ENCODE measurements at places on chromosomes 5 and 9.

DNA sequence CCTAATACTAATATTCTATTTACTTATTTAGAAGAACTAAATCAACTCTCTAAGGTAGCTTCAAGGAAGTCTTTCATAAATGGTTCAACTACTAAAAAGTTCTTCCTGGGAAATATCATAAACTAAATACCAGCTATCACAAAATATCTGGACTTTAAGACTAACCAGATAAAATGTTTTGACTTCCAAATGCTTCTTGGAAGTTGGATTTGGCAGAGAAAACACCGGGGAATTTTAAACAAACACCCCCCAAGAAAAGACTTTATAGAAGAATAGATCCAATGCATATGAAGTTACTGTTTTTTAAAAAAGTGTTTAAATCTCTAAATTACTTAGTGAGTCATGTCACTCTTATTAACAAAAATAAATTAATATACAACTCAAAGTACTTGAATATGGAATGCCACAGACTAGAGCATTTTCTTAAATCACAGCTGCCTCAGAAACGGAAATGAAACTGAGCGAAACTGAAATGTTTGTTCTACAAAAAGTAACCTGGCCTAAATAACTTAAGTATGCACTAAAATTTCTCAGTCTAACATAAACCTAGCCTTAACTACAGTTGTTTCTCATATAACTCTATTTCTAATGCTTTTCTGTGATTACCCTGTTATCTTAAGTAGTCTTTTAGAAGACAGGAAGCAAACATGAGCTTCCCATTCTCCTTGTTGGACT is 6.8 kb downstream of the ABCA1 start:
- no peak for DNase-seq

DNA sequence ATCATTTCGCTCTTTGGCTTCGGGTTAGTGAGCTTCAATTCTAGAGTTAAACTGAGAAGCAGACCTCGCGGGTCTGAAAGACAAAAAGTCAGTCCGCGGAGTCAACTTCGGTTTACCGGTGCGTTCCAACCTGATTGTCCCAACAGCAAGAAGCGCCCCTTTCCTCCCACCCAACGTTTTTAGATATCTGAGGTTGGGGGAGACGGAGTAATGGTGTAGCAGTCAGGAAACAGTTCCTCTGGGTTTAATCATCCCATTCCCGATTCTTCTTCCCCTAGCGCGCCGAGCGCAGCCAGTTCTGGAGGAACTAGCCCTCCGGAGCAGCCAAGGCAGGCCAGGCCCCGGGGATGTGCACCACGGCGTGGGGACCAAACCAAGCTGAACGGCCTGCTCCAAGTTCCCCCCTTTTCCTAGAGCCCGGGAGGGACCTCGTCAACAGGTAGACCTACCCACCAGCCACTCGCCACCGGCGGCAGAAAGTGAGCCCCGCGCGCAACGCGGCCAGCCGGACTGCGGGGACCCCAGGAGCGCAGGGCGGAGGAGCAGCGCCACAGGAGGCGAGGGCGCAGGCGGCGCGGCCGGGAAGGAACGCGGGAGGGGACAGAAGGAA is 622 bp upstream of the ISL1 start:
- no peak for DNase-seq

GRCh38 chr9:127724012-127724411 is 8.1 kb downstream of the TTC16 start:
- DNase-seq: no peak

- no peak for DNase-seq
These were observed 3.6 kb upstream of the STING1 start for GRCh38 chr5:139486201-139486600.

GRCh38 chr5:52661903-52662595 is 125.7 kb upstream of the ITGA1 start:
- no peak for DNase-seq

DNA sequence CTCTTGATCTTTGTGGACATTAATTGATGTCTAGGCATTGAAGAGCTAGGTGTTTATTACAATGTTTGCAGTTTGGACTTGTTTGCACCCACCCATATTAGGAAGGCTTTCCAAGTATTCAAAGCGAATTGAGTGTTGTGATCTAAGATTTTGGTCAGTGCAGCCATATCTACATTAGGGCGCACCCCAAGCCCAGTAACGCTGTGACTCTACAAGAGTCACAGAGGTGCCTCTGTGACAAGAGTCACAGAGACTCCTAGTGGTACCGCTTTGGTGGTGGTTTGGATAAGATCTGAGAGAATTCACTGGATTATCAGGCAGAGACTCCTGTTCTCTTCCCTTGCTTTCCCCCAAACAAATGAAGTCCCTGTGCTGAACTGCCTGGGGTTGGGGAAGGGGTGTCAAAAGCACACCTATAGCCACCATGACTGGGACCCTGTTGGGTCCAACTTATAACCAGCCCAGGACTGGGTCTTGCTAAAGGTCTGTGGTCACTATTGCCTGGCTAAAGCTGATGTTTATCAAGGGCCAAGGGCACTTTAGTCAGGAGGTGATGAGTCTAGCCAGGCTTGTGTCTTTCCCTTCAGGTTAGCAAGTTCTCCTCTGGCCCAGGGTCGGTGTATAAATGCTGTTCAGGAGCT is 114.1 kb upstream of the RIOK2 start:
- no peak for DNase-seq

DNA sequence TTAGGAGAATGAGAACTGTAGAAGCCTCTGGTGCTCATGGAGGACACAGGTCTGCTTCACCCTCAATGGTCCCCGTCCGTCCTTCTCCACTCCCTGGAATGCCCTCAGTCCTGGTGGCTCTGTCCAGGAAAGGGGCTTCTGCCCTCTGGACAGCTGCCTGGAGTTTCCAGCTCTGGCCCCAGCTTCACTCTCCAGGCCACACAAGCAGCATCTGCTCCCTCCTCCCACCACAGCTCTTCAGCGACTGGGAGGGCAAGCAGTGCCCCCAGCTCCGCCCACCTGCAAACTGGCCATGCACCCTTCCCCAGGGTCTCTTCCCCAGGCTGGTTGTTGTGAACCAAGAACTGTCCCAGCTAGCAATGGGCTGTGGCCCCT is 4.7 kb downstream of the SARDH start:
- no peak for DNase-seq

- DNase-seq: no peak
These were observed 257.7 kb downstream of the MCTP1 start for GRCh38 chr5:95027151-95027721.

GRCh38 chr9:33799928-33800704 is 4.8 kb downstream of the PRSS3 start:
- DNase-seq: no peak

- DNase-seq: no peak
These were observed 109.1 kb downstream of the ZNF462 start for GRCh38 chr9:106972082-106972481.

DNA sequence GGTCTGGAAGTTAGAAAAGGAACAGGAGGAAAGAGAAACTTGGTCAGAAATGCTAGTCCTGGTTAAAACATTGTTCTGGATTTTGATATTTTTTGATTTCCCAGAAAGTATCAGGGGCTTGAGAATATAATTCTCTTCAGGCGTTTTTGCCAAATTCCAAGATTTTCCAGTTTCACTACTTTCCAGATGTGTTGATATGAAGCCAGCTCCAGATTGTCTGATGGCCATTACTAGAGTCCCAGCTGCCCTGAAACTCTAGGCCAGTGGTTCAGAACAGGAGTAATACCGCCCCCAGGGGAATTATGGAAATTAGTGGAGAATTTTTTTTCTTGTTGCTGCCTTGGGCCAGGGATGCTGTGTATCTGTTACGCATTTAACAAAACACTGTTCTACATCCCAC is 88.6 kb downstream of the KCNN2 start:
- DNase-seq: no peak

DNA sequence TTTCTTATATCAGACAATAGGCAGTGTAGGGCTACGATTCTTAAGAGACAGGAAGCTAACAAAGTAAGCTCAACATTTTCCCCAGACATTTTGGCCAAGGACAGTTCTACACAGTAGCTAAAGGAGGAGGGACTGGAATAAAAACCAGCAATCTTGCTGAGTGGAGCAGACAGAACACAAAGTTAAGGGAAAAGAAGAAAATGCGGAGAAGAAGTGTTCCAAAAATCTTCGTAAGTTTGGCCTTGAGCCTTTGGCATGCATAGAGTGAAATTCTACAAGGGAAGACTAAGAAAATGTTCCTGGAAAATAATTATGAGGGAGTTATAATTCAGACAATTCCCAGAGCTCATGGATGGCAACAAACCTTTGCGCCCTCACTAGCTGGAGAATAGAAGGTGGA is 748.0 kb upstream of the CTNND2 start:
- no peak for DNase-seq

DNA sequence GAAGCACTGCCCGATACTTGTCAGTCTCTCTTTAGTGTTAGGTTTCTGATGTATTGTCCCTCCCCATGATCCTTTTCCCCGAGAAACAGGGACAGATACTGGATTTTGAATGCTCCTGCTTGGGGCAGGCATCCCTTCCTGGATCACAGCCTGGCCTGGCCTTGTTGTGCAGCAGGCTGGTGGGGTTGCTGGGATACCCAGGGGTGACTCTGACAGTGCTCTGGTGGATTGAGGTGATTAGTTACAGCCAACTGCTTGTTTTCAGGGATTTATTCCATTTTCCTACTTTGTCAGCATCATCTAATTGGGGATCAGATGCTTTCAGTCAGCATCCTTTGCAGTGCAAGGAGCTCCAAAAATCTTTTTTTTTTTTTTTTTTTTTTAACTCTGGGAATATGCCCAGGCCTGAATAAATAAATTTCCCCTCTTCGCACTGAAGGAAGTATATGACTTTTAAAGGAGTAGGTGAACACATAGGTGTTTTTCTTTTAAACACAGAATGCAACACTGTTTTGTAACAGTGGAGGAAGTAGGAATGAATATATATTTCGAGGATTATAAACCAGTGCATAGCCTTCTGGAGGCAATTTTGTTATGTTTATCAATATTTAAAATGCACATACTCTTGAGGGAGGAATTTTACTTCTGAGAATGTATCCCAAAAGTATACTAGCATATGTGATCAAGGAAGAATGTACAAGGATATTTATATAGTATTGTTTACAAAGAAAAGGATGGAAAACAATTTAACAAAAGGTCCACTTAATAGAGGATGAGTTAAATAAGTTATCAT is 127.3 kb upstream of the ELL2 start:
- no peak for DNase-seq

GRCh38 chr5:112689155-112689909 is 48.4 kb upstream of the APC start:
- DNase-seq: no peak

DNA sequence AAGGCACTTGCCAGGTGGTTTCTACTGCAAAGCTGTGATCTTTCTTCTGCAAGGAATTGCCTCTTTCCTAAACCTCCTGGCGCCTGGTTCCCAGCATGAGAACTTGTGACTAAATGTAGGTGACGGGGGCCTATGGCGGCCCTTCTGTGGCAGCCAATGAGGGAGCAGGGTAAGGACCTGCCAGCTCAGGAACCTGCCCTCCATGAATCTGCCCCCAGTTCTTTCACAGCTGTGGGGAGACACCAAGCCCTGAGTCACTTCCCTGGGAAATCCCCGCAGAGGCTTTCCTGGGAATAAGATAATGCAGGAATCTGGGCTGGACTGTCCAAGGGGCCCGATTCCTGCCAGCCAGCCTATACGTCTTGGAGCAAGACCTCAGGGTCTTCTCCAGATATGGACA is 56.7 kb upstream of the CTNNA1 start:
- DNase-seq: no peak

- DNase-seq: no peak
These were observed 41.4 kb downstream of the TLE4 start for GRCh38 chr9:79613145-79613544.

DNA sequence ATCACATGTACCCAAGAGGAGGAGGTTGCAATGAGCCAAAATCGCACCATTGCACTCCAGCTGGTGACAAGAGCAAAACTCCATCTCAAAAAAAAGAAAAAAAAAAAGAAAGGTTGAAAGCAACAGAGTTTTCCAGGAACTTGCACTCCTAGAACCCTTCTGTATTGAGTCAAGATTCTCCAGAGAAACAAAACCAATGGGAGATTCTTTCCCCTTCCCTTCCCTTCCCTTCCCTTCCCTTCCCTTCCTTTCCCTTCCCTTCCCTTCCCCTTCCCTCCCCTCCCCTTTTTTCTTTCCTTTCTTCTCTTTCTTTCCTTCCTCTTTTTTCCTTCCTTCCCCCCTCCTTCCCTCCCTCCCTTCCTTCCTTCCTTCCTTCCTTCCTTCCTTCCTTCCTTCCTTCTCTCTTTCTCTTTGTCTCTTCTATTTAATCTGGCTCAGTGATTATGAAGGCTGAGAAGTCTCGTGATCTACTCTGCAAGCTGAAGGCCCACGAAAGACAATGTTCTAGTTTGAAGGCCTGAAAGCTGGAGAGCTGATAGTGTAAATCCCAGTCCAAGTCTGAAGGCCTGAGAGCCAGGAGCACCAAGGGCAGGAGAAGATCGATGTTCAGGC is 59.6 kb upstream of the CNTLN start:
- no peak for DNase-seq

GRCh38 chr5:158051036-158051435 is 192.1 kb upstream of the CLINT1 start:
- DNase-seq: no peak

- DNase-seq: no peak
These were observed 4.1 kb upstream of the GPR107 start for GRCh38 chr9:130049431-130050210.

- no peak for DNase-seq
These were observed 9.6 kb upstream of the MED10 start for GRCh38 chr5:6387970-6388369.

DNA sequence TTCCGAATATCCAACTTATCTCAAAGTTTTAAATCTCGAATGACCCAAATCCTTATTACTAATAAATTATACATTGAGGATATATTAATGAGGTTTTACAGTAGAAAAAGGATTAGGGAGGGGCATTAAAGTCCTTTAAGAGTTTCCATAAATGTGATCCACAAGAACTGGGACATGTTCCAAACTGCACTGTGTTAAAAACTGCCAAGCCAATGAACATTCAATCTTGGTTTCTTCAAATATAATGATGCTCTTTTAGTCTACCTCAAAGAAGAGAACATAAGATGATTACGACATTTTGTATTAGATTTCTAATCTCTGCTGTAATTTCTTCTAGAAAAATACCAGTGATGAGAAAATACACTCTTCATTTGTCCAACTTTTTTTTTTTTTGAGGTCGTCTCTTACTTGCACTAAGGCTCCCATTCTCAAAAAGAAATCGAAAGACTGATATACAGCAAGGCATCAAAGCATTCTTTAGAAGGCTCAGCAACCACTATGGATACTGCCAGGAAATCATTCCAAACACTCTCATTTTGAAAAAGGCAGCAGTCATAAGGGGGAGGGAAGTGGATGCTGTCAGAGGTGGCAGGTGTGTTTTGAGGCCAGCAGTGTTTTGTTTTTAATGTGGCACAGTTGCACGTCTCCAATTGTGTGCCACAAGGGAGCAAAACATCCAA is 1.7 kb downstream of the PTAR1 start:
- no peak for DNase-seq

GRCh38 chr9:101840694-101841188 is 102.3 kb upstream of the GRIN3A start:
- DNase-seq: no peak

DNA sequence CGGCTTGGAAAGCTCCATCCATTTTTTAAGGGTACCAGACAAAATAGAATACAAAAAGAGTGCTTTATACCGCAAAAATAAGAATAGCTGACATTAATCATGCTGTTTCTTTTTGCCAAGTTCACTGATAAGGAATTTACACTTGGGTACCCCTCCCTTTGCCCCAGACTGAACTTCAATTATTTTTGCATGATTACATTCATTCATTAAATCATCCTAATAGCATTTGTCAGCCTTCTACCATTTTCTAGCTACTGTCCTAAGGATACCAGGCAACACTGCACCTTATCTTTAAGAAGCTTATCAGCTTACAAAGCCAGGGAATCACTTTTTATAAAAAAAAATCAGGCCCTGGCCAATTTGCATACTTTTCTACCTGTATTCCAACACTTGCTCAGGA is 48.4 kb downstream of the YIPF5 start:
- DNase-seq: no peak

- DNase-seq: no peak
These were observed 244.3 kb downstream of the CSNK1G3 start for GRCh38 chr5:123756318-123756665.
